ENCODE measurements at places on chromosomes 3 and 15.

GRCh38 chr3:178297199-178297598 lies 239.0 kb upstream of the KCNMB2 start:
- DNase-seq = no peak

- DNase-seq = no peak
Measured at GRCh38 chr15:51335538-51336410, 2.6 kb downstream of the CYP19A1 start.

DNA sequence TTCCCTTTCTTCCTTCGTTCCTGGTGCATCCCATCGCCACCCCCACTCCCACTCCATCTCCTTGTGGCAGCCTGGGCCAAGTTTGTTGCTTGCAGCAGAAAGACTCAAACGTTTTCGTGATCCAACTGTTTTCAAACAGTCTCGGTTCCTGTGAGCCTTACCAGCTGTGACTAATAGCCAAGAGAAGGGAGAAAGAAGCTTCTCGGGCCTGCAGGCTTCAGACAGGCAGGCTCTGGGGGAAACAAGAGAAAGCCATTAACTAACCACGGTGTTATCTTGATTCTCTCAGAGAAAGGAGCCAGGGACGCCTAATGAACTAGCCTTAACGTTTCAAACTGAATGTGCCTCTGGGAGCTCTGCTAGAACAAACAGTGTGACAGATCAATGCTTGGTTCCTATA lies 742.0 kb downstream of the NR2F2 start:
- no peak for DNase-seq

GRCh38 chr15:38312190-38312589 lies 59.6 kb downstream of the SPRED1 start:
- DNase-seq = no peak

GRCh38 chr3:195876297-195877064 lies 31.9 kb downstream of the TNK2 start:
- DNase-seq = no peak

Data from NCI-H1436 (cell line).